NCI-H187 treated with DMSO at 0.1 percent for 48 hours (cell line): ENCODE measurements at places on chromosomes 11 and 22.

DNA sequence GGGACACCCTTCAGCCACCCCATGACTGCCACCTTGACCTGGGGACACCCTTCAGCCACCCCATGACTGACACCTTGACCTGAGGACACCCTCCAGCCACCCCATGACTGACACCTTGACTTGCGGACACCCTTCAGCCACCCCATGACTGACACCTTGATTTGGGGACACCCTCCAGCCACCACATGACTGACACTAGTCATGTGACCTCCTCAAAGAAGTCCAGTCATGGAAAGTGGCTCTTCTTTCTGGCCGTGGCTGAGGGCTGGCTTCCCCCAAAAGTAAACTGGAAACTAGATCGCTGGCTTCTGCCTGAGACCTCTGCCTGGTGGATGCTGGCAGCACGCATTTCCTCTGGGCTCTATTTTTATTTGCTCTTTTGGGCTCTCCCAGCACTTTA lies 28.4 kb downstream of the ARFGAP2 start:
- DNase-seq: no peak

- no peak for DNase-seq
Measured at GRCh38 chr22:37403267-37403960, 23.9 kb downstream of the ELFN2 start.

DNA sequence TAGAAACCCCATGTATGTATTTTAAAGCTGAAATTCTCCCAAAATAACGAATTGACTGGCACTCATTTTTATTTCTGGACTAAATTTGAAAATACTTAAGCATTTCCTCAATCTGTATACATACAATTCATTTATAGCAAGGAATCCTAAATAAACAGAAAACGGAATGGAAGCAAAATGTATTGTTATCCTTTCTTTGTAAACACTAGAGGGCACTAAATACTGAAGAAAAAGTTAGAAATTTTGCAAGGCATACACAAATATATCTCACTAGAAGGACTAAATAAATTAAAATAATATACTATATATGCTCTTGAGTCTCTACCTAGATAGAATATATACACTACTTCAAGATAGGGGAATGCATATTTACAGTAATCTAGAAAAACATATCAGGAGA lies 23.1 kb upstream of the ANO5 start:
- no peak for DNase-seq

DNA sequence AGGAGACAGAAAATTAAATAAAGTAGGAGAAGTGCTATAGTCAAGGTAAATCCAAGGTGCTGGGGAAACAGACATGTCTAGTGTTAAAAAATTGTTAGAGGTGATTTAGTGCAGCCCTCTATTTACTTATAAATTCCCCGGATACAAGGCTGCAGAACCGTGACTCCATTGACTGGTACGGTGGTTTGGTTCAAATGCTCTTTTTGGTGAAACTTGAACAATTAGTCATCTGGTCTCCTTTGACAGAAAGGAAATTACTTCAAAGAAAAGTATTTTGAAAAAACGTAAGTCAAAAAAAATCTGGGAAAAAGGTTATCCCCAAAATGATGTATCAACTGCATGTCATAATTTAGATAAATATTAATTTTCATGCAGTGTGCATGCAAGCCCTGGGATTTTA lies 399.2 kb downstream of the CNTN5 start:
- DNase-seq: no peak

- DNase-seq: no peak
Measured at GRCh38 chr11:128289048-128289447, 298.3 kb downstream of the ETS1 start.

DNA sequence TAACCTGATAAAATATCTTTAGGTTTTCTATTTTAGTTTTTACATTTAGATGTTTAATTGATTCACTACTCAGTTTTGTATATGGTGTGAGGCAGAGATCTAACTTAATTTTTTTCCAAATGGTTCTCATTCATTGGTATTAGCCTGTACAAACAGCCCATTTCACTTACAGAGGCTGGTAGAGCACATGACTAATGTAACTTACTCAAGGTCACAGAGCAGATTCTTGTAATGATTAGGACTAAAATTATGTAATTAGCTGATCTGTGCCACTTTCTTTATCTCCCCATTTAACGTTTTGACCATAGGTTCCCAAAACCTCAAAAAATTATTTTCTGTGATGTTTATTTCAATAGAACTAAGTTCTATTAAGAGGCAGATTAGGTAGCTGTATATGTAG lies 16.5 kb upstream of the TNRC6B start:
- DNase-seq: no peak

- no peak for DNase-seq
Measured at GRCh38 chr22:27784120-27784475, 17.5 kb downstream of the MN1 start.

DNA sequence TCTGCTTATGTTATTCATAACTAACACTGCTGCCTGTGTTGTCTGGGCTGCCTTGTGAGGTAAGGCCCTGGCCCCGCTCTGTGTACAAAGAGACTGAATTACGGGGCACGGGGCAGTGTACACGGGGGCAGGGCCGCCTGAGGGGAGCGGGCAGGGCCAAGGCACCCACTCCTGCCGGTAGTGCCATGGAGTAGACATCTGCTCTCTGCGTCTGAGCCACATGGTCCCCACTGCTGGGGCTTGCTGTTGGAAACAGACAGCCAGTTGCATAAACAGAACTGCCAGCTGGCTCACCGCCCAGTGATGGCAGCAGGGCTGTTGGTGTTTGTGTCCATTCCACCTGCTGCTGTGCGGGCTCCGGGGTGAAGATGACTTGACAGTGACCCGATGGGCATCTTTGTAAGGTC lies 19.8 kb downstream of the FAM118A start:
- DNase-seq: no peak

- DNase-seq: peak; percentile 74
Measured at GRCh38 chr22:41946629-41947423, at the start of gene CENPM. Gene CENPM, minus strand, starts transcription at chr22:41947152. Its CDS starts 76 bp downstream, at chr22:41947076.

DNA sequence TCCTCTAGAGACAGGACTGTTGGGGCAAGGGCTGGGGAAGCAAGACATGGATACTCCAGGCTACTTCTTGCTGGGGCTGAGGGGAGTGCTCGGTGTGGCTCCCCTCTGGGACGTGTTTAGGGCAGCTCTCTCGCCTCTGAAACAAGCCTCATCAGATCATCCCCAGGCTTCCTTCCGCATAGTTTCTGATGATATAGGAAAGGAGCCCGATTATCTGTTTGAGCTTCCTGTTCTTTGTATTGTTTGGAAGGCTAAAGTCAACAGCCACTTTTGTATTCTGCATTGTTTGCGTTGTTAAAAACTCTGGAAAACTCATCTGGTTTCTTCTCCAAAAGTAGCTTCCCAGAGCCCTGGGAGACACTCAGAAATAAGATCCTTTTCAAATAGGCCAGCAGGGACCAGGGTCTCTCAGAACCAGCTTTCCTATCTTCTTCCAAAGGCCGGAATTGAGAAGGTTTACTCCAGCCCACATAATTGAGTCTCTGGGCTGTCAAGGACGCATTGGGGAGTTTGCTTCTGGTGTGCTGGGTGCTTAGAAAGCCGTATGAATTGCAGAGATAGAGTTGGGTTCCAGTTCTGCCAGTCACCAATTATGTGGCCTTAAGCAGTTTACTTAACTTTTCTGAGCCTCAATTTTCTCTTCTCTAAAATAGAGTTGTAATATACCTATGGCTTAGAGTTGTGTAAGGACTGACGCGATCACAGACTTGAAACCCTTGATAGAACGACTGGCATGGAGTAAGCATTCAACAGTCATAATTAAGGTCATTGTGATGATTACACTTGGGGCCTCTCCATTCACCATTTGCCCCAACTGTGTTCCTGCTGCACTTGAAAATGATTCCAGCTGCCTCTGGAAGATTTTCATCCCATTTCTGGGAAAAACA lies 19.1 kb downstream of the CD44 start:
- no peak for DNase-seq

DNA sequence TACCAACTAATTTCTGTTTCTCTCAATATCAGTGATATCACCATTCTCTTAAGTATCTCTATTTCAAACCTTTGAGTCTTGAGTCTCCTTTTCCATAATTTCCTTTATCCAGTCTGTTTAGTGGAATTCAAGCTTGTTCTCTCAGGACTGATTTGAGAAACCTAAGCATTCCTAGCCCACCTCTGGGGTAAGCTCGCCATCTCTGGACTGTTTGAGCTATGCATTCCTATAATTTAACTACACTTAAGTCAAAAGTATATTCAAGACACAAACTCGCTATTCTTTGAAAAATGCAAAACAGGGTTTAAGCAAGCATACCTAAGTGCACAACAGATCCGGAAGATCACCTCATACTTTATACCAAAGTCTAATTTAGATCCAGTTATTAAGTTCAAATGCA lies 2.1 kb upstream of the DLAT start:
- DNase-seq: no peak

DNA sequence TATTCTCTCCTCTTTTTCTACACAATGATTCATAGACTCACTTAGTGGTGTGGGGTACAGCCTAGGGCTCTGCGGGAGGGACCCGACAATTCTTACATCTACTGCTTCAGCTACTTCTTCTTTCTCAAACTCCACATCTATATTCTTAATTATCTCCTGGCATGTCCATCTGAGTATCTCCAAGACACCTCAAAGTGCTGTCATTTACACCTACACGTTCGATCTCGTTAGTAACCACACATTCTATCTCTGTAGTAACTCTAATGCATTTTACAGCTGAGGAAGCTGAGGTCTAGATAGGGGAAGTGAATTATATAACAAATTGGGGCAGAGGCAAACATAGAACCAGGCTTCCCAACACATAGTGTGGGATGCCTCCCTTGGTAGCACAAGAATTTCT lies 27.7 kb upstream of the RRM1 start:
- no peak for DNase-seq

GRCh38 chr11:111561791-111562325 lies 21.3 kb downstream of the LAYN start:
- DNase-seq: no peak

GRCh38 chr11:74681686-74682651 lies 49.3 kb downstream of the CHRDL2 start:
- no peak for DNase-seq

DNA sequence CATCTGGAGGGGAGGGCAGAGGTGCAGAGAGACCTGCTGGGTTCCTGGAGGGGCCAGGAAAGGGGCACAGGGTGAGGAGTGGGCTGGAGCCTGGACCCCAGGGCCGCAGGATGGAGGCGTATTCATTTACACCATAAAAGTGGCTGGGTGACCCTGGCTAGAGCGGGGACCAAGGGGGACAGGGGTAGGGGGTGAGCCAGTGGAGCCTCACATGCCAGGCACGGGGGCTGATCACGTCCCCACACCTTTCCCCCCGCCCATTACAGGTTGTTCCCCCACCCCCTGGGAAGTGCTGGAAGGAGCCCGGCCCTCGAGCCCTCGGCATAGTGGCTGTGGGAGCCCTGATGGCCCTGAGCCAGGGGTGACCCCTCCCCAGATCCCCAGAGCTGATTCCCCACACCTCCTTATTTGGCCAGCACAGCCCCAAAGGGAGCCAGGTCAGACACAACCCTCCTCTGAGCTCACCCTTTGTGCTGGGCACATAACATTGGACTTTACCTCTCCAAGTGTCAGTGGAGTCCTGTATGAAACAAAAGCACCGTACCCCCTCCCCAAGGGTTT lies 781 bp downstream of the TCIRG1 start:
- no peak for DNase-seq

DNA sequence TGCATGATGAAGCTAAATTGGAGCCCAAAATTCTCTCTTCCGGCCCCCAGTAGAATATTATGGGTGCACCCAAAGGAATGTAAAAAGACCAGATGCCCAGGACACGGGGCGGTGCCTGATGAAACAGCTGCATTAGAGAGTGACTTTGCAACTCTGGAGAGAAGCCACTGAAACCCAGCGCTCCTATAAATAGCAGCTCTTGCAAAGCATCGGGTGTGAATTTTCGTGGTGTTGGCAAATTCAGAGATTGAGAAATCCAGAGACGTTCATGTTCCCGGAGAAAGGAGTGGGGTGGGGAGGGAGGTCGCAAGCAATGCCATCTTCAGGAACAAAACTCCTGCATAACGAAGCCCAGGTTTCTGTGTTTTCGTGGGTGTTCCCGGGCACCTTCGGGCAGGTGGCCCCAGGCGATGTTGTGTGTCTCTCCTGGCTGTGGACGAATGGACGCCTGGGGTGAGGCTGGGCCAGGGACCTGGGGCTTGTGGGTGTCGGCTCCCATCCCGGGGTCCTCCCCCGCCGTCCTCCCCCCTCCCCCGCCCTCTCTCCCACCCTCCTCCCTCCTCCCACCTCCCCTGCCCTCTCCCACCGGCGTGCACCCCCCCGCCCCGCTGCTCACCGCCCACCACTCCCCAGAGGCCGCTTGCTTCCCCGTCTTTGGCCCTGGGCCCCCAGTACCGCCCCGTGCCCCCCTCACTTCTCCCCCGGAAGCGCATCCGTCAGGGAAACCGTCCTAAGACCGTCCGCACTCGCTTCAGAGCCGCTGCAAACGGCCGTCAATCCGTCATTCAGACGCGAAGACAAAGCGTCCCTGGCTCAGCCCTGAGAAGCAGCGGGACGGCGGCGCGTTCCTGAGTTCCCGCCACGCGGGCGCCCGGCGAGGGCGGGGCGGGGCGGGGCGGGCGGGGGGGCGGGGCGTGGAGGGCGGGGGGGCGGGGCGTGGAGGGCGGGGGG lies 26.7 kb upstream of the TOLLIP start:
- no peak for DNase-seq

DNA sequence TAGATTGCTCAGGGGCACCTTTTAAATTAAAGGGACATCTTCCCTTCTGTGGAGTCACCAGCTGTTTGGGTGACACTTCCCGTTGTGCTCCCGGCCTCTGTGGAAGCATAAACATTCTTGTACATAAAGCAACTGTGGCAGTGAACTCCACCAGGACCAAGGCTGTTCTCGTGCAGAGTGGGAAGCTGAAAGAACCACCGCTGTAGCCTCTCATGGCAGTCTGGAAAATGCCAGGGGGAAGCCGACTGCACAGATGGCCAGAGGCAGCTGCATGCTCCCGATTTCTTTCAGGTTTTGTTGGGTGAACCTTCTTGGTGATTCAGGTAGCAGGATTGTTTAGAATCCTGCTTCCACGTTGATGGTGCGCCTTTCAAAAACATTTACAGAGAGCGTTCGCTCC lies 10.3 kb downstream of the UBASH3B start:
- DNase-seq: no peak

DNA sequence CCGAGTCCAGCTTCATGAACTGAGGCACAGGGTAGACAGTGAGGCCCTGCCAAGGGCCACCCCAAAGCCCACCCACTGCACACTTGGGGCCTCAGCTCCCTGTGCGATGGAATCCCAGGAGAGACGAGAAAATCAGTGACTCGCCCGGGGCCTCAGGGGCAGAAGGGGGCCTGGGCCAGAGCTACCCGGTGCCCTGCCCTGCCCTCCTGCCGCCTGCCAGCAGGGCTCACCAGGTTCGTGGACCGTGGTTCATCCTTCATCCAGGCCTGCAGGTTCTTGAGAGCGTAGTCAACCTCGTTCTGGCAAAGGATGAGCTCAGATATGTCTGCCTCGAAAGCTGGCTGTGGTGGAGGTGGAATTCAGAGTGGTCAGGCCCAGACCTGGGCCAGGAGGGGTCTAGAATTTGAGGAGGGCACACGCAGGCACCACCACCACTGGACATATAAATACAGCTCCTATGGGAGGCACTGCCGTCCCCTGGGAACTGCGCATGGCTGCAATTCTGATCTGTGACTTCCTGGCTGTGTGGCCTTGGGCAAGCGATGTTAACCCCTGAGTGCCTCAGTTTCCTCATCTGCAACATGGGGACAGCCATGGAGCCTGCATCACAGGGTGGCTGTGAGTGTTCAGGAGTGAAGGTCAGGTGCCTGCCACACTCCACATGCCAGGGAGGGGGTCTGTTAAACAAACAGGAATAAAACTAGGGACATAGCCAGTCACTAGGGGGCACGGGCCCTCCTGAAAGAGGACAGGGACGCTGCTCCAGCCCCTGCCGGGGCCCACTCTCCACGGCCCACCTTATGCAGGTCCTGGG lies 7.5 kb downstream of the ALDH3B2 start:
- no peak for DNase-seq

- DNase-seq: no peak
Measured at GRCh38 chr11:33590441-33590840, 110.2 kb downstream of the C11orf91 start.
